ENCODE measurements at places on chromosomes 12 and 14.

GRCh38 chr14:63562405-63562804 is 19.2 kb upstream of the PPP2R5E start:
- no peak for DNase-seq

DNA sequence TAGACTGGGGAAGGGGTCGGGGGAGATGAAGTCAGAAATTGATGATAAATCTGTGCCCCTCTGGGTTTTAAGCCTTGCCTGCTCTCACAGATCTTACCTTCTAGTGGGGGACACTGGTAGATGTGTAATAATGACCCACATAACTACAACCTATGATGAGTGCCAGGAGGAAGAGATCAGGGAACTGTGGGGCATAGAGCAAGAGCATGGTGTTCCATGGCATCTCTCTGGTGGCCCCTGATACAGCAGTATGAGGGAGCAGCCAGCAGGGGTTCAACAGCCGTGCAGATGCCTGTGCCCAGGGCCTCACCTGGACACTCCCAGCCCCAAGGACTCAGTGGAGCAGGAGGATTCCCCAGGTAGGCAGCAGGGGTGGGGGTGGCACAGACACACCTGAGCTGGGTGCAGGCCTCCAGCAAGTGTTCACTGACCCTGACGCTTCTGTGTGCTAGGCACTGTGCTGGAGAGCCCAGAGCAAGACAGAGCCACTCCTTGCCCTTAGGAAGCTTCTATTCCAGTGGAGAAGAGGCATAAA is 5.0 kb downstream of the ACACB start:
- no peak for DNase-seq

- DNase-seq = no peak
Observed at GRCh38 chr12:59077575-59078426, 157.5 kb upstream of the LRIG3 start.

DNA sequence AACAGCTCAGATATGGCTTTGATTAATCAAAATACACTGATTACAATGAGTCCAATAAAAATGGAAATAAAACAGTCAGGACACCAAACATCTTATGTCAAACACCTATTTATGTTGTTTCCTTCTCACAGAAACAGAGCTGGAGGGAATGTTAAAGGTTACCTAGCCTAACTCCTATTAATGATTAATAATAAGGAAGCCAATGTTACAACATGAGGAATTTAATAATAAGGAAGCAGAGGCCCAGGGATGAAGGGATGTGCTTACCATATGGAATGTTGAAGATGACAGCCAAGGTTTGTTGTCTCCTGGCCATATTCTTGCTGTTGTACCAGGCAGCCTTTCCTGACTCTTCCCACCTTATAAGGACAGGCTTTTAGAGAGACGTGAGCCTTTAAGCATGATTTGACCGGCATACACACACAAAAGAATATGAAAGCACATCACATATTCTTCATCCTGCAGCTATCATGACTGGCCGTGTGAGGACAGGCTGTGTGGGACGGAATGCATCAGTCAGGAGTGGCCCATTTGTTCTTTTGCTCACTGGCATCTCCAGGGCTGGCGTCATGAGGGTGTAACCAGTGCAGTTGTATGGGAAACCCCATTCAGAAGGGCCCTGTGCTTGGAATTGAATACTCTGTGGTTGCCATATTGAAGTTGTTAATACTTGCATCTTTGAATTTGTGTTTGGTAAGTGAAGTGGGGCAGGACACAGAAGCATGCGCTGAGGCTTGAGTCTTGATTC is 3.1 kb upstream of the GPRC5D start:
- no peak for DNase-seq

- DNase-seq = no peak
Observed at GRCh38 chr14:79376557-79376956, 834.7 kb downstream of the DIO2 start.

GRCh38 chr14:52327374-52328226 is 13.5 kb downstream of the PTGER2 start:
- DNase-seq = no peak

DNA sequence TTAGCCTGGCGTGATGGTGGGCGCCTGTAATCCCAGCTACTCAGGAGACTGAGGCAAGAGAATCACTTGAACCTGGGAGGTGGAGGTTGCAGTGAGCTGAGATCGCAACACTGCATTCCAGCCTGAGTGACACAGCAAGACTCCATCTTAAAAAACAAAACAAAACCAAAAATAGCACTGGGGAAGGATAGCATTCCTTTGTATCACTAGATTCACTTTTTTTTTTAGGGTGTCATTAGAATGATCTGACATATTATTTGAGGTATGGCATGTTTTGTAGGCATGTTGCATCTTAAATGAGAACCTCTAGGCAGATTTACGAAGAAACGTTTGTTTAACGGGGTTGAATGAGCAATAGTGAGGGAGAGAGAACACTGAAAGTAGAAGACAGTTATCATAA is 16.8 kb upstream of the FAR2 start:
- DNase-seq = no peak

GRCh38 chr14:95341115-95341514 is 21.4 kb upstream of the CLMN start:
- no peak for DNase-seq

DNA sequence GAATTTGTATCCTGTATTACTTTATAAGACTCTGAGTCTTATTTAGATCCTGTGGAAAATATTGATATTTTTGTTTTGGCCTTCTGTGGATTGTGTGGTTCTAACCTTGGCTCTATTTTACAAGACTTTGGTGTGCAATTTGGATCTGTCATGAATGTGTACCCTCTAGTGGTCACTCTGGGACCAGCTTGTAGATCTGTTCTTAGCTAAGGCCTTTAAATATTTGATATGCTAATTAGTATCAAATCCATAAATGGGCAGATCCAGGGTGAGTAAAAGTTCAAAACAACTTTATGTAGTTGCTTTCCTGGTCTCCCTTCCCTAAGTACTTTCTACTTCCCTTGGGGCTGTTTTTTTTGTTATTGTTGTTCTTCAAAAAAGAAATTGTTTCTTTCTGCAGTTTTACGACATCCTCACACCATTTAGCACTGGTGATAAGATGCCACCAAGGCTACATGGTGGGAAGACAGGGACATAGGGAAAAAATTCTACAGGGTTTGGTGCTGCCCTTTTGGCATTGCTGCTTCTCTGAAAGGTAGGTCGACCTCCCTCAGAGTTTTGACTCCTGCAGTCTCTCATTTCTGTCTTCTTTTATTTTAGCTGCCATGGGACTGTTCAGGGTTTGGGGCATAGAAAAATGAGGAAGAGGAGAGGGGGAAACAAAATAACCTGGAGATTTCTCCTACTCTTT is 238.5 kb downstream of the GPHN start:
- no peak for DNase-seq

DNA sequence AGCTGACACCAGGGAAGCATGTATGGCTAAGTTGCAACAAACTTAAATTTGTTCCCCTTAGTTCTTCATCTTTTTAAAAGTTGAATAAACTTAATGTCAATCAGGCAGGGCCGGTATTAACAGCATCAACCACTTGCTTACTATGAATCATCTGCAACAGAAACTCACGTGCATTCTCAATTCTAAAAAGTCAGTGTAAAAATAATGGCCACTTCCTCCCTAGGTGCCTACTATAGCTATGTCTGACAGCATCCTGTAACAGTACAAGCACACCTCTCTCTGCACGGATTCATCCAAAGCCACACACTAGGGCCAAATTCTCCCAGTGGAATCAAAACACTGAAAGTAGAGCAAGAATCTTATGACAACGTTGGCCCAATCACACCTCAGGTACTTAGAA is 48.6 kb downstream of the PPP1R36 start:
- no peak for DNase-seq

DNA sequence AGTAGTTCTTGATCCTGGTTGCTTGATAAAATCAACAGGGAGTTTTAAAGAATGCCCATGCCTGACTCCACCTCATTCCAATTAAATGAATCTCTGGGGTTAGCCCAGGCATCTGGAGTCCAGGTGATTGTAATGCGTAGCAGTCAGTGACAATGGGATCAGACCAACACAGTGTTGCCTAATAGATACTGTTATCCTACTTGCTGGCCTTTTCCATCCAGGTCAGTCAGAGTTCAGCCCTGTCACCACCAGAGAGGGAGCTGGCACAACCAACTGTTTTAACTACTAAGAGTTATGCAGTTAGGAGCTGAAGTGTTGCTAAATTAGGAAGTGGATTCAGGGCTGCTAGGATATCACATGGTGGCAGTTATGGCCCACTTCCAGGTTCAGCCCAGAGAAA is 107.1 kb downstream of the GPR135 start:
- no peak for DNase-seq

DNA sequence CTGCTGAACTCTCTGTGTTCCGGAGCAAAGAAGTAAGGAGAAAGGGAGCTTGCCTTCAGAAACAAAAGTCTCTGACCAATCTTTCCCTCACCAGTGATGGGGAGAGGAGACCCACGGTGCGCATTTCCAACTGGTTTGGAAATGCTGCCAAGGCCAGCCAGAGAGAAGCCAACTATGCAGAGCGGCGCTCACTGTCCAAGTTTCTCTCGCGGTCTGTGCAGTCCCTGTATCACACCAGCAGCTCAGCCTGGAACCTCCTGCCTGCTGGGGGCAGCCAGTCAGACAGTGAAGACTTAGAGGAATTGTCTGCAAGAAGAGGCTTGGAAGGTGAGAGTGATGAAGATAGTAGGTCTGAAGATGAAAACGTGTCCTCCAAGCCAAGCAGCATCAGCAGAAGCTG is 206.2 kb downstream of the NAV3 start:
- DNase-seq = no peak

DNA sequence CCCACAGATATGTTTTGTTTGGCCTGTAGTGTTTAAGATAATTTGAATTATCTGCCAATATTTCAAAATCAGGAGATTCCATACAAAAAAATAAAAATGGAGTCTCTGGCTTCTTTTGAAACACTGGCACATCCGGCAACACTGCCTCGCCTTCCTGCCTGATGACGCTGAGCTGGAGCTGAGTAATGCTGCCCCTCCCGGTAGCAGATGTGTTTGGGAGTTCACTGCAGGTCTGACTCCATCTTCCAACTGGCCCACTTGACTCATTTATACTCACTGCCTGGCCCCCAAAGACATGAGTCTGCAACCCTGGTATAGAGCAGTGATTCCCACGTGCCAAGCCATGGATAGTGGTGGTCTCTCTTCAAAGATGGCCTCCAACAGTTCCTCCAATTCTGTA is 7.4 kb downstream of the CIT start:
- DNase-seq = no peak

- no peak for DNase-seq
Observed at GRCh38 chr12:109596418-109597244, 23.0 kb downstream of the MVK start.

- no peak for DNase-seq
Observed at GRCh38 chr12:72586456-72586855, 314.3 kb downstream of the TRHDE start.

DNA sequence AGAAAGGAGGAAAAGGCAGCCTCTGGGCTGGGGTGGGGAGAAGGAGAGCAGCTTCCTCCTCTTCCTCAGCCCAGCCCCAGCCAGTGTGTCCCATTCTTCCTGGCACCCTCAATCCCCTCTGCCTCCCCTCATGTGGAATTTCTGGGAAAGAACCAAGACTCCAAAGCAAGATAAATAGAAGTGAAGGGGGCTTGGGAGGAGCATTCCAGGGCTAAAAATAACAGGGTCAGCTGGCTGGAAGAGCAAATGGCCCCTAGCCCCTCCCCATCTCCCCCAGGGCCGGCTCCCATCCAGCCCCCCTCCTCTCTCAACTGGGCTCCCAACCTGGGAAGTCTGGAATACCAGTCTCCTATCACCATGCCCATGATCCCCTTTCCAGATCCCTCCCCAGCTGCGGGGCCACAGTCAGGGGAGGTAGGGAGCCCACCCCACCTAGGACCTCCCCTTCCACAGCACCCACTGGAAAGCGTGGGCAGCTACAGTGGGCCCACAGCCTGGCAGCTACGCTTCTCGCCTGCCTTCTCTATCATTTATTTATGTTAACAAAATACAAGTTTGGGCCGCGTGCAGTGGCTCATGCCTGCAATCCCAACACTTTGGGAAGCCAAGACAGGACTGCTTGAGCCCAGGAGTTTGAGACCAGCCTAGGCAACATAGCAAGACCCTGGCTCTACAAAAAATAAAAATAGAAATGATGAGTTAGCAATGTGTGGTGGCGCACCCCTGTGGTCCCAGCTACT is 88.3 kb downstream of the IRF2BPL start:
- DNase-seq = no peak

Data from NCI-H1930 (cell line).